Vagina (tissue), 2 donors: ENCODE measurements at places on chromosomes 4 and X.

DNA sequence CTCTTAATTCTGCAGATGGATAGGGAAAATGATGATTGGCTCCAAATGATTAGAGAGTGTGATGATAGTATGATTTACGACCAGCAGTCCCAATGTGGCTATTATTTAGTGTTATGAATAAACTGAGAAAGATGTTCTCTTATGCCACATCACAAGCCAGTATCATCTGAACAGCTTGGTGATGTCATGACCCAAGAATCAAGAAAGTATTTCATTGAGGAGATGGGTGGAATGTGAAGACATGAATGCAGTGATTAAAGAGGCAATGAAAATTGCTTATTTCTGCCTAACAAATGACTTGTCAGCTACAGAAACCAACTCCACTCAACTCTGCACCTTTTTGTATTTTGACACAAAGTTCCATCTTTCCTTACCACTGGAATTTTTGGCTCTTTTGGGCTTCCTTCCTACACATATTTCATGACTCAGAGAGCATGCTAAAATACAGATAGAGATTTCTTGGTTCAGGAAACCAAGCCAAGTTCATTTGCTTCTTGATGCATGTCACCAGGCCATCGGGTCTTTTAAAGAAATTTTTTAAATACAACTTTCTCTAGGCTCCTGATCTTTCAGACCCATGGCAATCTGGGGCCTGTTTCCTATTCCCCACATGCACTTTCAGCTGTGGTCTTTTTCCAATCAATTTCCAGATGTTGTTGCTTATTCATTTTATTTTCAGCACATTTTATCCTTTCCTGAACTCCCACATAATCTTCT lies 174.2 kb downstream of the HHIP start:
- DNase-seq: no peak

DNA sequence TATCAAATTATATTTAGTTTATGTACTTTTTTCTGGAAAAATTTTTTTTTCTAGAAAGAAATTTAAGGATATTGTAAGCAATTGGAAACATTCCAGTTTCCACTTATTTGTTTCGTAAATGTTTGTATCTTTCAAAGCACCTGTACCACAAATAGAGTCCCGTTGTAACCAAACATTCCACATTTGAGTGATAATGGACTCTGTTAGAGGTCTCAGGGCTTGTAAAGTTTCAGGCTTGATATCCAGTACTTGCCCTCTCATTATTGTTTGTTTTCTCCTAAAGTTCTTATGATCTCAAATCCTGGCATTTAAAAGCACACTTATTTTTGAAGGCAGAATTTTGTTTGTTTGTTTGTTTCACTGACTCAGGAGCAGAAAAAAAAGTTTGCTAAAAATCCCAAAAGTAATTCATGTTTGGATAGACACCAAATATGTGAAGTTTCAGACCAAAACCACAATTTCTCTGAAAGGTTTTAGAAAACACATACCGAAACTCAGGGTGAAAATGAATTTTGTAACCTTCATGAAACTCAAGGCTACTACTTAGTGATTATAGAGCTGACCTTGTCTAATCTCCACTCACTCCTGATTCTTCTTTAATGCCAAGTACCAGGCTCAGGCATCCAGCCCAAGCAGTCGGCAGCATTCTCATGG lies 5.7 kb upstream of the TMEM192 start:
- no peak for DNase-seq

- DNase-seq: no peak
These were observed 273.5 kb downstream of the DCHS2 start for GRCh38 chr4:154218051-154218450.

DNA sequence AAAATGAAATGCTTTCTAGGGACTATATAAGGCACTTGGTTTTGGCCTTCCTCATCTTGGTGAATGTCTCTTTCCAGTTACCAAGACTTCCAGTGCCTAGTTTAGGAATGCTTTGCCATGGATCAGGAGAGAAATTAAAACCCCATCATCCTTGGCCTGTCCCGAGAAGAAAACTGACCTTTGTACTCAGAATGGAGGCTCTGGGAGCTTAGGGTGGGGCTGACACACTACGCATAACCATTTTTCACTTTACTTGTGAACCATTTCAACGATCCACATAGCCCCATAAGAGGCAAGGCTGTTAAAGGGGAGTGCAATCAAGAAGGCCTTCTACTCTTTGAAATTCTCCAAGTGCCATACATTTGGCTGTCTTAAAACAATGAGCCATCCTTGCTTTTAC lies 26.7 kb upstream of the ZCCHC13 start:
- no peak for DNase-seq

- peak; percentile 83 for DNase-seq
These were observed 35.7 kb upstream of the APLN start for GRCh38 chrX:129690435-129690834.

DNA sequence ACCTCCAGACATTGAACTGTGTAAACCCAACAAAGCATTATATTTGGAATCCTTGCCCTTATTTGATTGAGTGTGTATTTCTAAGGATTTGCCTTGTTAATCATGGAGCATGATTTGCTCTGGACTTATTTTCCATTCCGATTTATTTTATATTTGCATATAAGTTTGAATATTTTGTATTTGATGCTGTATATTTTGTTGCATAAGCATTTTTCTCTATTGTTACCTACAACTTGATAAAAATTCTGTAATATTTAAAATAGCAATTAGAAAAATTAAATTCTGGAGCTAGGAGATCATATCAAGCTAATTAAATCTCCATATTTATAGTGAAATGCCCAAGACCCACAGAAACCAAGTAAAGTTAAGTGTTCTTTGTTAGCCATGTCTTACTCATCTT lies 47.2 kb downstream of the USO1 start:
- DNase-seq: no peak

- no peak for DNase-seq
These were observed at the start of gene TRIM75 for GRCh38 chr4:165053645-165054044. TSS of gene TRIM75 (plus strand) at chr4:165053866. CDS start at chr4:165059148, 5,282 bp downstream.

DNA sequence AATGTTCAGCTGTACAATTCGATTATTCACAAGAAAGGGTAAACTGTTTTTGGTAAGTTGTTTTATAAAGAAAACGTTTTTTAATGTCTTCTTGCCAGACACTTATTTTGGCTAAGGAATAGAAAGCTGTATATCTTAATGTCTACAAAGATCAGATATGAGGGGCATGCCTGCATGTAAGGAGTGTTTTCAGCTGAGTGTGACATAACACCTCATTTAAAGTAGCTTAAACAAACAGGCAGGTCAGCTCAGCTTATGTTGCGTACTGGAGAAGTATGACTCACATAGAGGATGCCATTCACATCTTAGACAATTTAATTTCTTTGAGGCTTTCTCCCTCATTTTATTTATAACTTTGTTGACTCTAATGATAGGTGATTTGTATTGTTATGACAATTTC lies 30.4 kb downstream of the LAMTOR3 start:
- DNase-seq: no peak

GRCh38 chr4:39976141-39976944 lies 1.4 kb downstream of the PDS5A start:
- no peak for DNase-seq

- DNase-seq: peak; percentile 80
These were observed 165.9 kb downstream of the PJA1 start for GRCh38 chrX:68999356-68999755.

DNA sequence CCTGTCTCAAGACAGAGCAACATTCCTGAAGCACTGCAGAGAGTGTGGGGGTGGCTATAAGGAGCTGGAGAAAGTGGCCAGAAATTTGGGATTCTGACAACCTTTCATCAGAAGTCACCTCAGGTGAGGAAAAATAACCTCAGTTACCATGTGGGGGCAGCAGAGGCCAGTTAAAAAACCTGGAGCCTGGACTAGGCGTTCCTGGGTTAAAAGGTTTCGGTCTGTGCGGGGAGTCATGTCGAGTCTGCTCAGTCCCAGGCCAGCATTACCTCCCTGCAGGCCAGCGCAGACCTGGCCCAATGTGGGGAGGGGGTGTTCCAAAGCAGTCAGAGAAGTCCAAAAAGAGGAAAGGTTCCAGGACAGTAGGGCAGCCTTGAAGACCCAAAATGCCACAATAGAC lies 10.9 kb upstream of the NALF2 start:
- peak; percentile 58 for DNase-seq

- DNase-seq: no peak
These were observed 239.9 kb downstream of the MAML3 start for GRCh38 chr4:139913995-139914598.

DNA sequence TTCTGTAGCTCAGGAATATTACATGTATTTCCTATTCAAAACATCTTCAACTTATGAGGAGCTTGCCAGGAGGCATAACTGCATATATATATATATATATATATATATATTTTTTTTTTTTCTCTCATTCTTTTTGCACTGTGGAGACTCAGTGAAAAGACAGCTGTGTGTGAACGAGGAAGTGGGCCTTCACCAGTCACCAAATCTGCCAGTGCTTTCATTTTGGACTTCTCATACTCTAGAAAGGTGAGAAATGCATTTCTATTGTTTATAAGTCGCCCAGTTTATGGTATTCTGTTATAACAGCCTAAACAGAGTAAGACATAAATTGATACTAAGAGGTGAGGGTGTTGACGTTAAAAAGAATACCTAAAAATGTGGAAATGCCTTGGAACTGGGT lies 710.6 kb downstream of the TRAM1L1 start:
- no peak for DNase-seq
